ENCODE measurements at places on chromosomes 11 and 22.

DNA sequence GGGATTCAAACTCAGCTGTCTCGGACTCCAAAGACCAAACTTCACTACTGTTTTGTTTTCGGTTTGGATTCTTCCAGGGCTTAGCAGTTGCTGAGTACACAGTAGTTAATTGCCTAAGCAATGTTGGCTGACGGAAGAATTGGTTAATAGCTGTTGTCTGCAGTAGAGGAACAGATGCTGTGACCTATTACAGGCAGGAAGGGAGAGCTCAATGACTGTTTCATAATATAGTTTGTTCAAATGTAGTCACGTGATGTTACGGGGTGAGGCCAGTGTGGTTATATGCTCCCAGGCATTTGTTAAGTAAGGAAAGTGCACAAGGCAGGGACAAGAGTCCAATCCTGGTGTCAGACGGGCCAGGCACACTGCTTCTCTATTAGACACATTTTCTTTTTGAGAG, 222.6 kb upstream of the CCDC90B start:
- no peak for DNase-seq

DNA sequence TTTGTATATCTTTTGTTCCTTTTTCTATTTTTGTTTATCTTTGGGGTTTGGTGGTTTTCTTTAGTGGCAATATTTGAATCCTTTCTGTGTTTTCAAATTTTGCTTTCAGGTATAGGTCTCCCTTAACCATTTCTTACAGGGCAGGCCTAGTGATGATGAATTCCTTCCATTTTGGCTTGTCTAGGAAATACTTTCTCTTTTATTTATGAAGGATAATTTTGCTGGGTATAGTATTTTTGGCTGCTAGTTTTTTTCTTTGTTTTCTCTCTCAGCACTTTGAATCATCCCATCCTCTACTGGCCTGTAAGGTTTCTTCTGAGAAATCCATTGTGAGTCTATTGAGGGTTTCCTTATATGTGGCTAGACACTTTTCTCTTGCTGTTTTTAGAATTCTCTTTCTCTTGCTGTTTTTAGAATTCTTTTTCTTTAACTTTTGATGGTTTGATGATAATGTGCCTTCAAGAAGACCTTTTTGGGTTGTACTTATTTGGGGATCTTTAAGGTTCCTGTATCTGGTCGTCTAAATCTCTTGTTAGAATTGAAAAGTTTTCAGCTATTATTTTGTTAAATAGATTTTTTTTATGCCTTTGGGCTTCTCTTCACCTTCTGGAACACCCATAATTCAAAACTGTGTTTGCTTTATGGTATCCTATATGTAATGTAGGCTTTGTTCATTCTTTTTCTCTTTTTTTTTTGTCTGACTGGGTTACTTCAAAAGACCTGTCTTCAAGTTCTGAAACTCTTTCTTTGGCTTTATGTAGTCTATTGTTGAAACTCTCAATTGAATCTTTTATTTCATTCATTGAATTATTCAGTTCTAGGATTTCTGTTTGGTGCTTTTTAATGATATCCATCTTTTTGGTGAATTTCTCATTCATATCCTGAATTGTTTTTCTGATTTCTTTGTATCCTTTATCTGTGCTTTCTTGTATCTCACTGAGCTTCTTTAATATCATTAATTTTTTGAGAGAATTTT, 24.5 kb downstream of the CFAP300 start:
- DNase-seq = no peak

DNA sequence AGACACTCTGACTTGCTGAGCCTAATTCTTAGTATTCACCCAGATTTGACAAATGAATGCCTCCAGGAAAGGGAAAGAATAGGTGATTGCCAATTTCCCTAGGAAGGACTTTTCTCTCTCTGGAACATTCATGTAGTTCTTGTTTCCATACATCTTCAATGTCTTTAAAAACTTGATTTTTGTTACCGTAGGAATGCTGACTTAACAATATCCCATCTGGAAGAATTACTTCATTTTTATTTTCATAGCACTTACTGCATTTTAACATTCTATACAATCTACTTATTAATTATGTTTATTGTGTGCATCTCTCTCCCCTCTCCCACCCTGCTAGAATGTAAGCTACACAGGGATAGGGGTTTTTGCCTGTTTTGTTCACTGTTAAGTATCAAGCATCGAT, 66.6 kb downstream of the SLC5A12 start:
- DNase-seq = no peak

DNA sequence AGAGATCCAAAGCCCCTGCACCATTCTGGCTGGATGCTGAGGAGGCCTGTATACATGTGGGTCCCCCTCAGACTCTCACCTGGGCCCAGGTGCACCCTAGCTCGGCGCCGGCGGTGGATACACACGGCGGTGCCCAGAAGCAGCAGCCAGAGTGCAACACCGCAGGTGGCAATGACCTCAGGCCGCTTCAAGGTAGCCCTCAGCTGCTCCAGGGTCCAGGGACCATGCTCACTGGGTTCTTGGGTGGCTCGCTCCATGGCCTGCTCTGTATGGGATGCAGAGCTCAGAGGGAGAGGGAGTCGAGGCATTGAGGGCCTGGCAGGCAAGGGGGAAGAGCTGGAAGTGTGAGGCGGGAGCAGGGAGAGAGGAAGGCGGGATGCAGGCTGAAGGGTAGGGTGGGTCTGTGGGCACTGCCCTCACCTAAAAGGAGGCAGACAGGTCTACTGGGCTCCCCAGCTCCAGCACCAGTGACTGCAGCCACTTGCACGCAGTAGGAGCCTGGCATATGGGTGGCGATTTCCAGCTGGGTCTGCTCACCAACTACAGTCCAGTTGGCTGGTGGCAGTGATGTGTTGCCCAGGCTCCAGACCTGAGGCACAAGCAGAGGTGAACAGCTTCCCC, 3.8 kb downstream of the ROBO4 start:
- no peak for DNase-seq
